Hematopoietic multipotent progenitor cell treated with erythropoietin and hydrocortisone succinate and interleukin-3 and kit ligand, for 15 days (in vitro differentiated cells): ENCODE measurements at places on chromosomes 1 and 21.

DNA sequence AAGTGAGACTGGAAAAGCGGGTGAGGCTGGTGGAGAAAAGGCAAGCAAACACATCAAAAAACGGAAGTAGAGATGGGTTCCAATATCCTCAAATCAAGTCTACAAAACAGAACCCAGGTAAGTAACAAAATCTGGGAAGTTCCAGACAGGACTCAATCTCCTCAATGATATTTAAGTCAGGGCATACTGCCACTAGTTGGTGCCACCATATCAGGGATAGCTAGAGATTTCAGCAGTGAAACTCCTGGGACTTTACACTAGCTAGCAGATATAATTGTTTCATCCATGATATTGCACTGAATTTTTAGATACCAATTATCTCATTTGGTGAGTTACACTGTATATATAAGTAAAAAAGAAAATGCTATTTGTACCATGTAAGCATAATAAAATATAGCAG lies 52.0 kb downstream of the EYA3 start:
- DNase-seq = no peak

GRCh38 chr1:7638078-7638477 lies 133.0 kb upstream of the VAMP3 start:
- DNase-seq = no peak

DNA sequence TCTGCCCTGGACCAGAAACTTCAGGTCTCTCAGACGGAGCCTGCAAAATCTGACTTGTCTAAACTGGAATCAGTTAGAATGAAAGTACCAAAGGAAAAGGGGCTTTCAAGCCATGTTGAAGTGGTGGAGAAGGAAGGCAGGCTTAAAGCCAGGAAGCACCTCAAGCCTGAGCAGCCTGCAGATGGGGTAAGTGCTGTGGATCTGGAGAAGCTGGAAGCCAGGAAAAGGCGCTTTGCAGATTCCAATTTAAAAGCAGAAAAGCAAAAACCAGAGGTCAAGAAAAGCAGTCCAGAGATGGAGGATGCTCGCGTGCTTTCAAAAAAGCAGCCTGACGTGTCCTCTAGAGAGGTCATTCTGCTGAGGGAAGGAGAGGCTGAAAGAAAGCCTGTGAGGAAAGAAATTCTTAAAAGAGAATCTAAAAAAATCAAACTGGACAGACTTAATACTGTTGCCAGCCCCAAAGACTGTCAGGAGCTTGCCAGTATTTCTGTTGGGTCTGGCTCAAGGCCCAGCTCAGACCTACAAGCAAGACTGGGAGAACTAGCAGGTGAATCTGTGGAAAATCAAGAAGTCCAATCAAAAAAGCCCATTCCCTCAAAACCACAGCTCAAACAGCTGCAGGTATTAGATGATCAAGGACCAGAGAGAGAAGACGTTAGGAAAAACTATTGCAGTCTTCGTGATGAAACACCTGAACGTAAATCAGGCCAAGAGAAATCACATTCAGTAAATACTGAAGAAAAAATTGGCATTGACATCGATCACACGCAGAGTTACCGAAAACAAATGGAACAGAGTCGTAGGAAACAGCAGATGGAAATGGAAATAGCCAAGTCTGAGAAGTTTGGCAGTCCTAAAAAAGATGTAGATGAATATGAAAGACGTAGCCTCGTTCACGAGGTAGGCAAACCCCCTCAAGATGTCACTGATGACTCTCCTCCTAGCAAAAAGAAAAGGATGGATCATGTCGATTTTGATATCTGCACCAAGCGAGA lies 46.6 kb downstream of the ZBTB17 start:
- DNase-seq = no peak

DNA sequence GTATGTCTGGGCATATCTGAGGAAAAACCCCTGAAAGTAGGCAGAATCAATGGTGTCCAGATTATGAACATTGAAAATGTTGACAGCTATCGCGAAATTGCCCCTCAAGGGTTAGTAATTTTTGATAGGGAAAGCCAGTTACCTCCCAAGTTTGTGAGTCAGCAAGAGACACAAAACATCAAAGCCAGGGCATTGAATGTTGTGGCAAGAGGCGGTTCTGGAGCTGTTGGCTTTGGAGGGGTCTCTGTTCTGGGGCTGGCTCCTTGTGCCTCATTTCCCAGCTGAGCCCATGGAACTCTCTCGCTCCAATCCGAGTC lies 10.6 kb upstream of the S100A11 start:
- peak; percentile 6 for DNase-seq

- DNase-seq = no peak
These were observed 26.5 kb downstream of the HMGCS2 start for GRCh38 chr1:119742202-119742601.

GRCh38 chr1:173341307-173341706 lies 134.2 kb upstream of the TNFSF4 start:
- DNase-seq = no peak

DNA sequence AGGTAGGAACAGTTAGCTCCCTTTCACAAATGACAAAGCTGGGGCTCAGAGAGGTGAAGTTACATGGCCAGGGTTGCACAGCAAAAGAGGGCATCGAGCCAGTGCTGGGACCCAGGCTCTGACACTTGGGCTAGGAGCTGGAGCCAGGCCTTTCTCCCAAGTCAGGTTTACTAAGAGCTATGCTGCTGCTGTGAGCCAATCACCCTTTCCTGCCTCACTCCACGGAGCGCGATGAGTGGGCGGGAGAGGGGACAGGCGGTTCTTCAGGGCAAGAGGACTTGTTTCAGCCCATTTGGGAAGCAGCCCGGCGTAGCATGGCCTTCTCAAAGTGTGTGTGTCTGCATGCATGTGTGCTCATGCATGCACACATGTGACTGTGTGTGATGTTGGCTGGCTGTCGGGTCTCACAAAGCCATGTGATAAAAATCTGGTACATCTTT lies 10.6 kb downstream of the ID3 start:
- DNase-seq = no peak

- no peak for DNase-seq
These were observed 48.5 kb upstream of the PPP2R5A start for GRCh38 chr1:212236664-212237220.

DNA sequence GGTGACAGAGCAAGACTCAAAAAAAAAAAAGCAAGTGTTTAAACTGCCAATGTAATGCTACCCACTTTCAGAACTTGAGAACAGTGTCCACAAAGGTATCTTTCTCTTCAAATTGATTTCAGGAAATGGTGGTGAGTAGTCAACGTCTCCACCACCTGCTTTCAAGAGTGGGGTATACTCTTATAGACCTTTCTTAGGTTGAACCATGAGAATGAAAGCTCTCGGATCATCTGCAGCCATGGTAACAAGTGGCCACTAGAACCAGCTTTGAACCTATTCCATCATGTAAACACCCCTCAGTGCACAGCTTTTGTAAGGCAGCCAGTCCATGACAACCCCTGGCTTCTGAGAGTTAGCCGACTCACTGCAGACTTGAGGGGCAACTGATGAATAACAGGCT lies 107.4 kb downstream of the NTPCR start:
- no peak for DNase-seq

GRCh38 chr1:160768295-160768657 lies 27.7 kb upstream of the LY9 start:
- peak; percentile 20 for DNase-seq

DNA sequence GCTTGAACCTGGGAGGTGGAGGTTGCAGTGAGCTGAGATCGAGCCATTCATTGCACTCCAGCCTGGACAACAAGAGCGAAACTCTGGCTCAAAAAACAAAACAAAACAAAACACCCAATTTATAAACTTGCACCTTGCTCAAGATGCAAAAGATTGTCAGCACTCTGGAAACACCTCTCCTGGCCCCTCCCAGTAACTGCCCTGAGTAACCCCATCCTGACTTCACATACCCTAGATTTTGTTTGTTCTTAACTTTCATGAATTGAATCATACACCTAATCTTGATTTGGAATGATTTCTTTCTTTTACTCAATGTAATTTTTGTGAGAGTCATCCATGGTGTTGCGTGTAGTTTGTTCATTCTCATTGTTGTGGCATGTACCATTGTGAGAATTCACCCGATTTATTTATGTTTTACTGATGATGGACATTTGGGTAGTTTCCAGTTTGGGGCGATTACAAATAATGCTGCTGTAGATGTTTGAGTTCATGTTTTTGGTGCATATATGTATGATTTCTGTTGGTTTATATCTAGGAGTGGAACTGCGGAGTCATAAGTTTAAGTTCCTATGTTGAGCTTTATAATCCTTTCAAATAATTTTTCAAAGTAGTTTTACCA lies 10.4 kb downstream of the NECAP2 start:
- no peak for DNase-seq

DNA sequence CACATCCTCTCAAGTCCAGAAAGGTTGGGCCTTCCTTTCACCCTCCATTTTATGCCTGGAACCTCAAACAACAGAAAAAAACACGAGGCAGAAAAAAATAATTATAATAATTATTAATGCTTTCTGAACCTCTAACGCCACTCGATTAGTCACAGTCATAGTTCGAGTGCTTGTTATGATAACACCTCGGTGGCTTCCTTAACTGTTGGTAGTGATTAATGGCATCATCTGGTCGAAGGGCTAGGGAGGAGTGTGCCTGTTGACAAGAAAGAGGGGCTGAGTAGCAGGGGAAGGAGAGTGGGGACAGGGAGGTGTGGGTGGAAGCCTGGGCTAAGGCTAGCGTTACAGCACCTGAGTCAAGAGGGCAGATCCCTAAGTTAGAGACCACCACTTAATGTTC lies 21.3 kb upstream of the IL10 start:
- no peak for DNase-seq

- DNase-seq = no peak
These were observed 41.9 kb upstream of the BCAS2 start for GRCh38 chr1:114623364-114623763.

DNA sequence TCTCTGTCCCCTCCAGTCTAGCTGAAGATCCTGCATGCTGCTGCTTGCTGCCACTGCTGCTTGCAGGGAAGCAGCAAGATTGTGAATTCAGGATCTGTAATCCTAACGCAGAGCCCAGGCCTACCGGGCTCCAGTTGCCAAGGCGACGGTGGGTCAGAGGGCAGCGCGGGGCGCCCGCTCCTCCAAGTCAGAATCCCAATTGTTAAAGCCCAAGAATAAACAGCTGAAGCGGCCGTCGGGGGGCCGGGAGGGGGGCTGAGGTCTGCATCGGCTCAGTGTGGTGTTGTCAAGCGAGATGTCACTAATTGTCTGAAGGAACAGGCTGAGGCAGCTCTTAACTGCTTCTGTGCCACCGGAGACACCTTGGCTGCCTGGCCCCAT lies 36.8 kb downstream of the AHDC1 start:
- DNase-seq = no peak

DNA sequence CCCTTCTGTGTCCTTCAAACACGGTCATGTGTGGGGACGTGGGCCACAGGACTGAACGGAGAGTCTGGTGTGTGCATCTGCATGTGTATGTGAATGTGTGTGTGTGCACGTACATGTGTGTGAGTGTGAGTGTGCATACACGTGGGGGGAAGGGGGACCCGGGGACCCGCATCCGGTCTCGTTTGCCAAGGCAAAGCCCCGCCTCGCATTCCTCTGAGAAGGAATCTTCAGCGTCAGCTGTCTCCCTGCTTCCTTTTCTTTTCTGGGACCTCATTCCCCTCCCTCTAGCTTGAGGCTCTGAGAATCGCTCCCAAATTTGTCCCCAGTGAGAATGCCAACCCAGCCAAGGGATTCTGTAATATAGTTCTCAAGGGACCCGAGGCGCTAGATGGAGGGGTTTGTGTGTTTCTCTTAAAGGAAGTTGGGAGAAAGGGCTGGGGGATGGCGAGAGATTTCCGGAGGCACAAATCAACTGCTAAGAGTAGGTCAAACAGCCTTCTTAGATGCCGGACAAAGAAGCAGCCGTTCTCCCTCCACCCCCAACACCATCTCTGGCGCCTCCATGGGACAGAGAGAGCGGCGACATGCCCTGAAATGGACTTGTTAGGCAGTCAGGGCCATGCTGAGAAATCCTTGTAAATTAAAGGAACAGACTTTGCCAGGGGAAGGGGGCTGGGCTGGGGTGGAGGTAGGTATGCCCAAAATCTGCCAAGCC lies 6.6 kb downstream of the IFFO2 start:
- no peak for DNase-seq

- no peak for DNase-seq
These were observed 68.0 kb downstream of the DISC1 start for GRCh38 chr1:231694465-231695077.

GRCh38 chr1:56227886-56228285 lies 351.5 kb downstream of the PLPP3 start:
- no peak for DNase-seq

GRCh38 chr21:38054334-38054733 lies 138.1 kb upstream of the KCNJ6 start:
- no peak for DNase-seq
